ENCODE measurements at places on chromosomes 7 and 10.

DNA sequence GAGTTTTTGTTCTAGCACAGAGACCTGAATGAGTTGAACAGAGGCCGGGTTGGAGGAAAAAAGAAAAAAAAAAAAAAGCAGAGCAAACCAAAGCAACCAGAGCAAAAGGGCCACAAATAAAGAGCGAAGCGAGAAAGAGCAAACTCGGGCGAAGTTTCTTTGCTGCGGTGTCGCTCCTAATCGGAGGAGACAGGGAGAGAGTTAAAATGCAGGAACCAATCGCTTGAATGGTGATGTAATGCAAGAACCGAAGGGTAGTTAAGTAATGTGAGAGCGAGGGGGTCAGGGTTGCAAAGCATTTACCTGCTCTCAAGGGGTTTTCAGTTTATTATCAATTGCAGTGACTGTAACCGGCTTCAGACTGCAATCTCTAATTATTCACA, 271.7 kb downstream of the TRIL start:
- DNase-seq: no peak

GRCh38 chr10:91289305-91289704, 68.8 kb downstream of the PCGF5 start:
- DNase-seq: no peak

- no peak for DNase-seq
These were observed 37.4 kb upstream of the GRM8 start for GRCh38 chr7:127290116-127290655.

DNA sequence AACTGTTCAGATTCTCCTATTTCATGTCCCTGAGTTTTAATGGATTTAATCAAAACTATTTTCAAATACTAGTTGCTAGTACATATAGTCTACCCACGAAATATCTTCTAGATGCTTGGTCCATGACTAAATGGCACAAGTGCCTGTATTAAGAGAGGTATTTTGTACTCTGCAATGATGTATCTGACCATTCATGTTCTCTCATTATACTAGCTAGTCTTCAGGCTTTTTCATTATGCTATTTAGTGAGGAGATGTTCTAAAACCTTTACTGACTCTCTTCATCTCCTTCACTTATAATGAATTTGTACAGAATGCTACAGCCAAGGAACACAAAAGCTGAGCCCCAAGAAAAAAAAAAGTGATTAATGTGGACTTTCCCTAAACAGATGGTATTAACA, 222.5 kb downstream of the AHR start:
- no peak for DNase-seq

- no peak for DNase-seq
These were observed 99.0 kb downstream of the SRPK2 start for GRCh38 chr7:105289704-105290103.

- DNase-seq: no peak
These were observed 312.4 kb upstream of the AUTS2 start for GRCh38 chr7:69285854-69286253.

GRCh38 chr10:28790146-28790545, 112.8 kb downstream of the BAMBI start:
- DNase-seq: no peak

GRCh38 chr10:126215746-126216631, 172.3 kb downstream of the ADAM12 start:
- DNase-seq: no peak

- no peak for DNase-seq
These were observed 458.9 kb upstream of the ANKRD30A start for GRCh38 chr10:36666451-36666850.

DNA sequence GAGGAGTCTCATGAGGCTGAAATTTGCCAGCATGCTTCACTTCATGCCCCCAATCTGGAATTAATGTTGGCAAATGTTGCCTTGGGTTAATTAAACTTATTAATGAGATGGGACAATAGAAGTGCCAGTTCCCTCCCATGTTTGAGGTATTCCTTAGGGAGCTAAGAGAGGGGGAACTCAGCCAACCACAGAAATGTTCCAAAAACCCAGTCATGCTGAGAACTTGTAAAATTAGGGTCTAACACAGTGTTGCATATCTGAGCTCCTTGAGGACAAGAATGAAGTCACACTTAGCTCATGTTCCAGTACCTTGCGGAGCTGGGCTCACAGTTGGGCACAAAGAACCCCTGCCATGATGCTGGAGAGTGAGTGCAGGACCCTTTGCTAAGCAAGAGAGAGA, 89.4 kb downstream of the OAT start:
- DNase-seq: no peak

GRCh38 chr10:61815496-61815895, 86.0 kb upstream of the ARID5B start:
- DNase-seq: no peak

DNA sequence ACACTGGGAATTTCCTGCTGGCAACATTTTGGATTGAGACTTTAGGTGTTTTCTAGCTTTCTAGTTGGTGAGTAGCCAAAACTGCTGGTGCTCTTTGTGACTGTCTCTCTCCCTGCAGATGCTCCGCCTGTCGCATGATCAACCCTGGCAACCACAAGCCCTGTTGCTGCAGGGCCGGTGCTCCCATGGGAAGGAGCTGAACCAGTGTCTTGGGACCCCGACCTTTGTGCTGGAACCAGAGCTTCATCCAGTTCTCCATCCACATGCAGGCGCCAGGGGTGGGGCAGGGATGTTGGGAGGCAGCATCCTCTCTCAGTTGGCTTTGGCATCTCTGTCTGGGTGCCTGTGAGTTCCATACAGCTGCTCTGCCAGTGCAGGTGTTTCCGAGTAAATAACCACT, 306.2 kb upstream of the MKI67 start:
- no peak for DNase-seq

GRCh38 chr7:14579971-14580370, 322.6 kb downstream of the DGKB start:
- no peak for DNase-seq

- no peak for DNase-seq
These were observed 8.1 kb upstream of the OLAH start for GRCh38 chr10:15035385-15036301.

DNA sequence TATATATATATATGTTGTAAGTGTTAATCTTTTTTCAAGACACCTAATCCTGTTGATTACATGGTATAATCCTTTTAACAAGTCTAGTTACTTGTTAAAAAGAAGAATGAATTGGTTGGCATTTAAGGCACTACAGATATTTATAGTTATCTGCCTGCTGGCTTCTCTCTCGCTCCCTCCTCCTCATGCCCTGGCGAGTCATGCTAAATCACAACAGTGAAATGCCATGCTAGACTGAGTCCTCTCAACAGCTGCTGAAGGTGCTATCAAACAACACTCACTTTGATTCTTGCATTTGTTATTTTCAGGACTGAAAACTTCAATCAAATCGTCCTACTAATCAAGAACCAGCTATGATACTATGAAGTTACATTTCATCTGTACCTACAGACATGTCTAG, 15.4 kb downstream of the NRAP start:
- no peak for DNase-seq
